Thoracic aorta (tissue), 2 donors: ENCODE measurements at places on chromosomes 1 and 21.

DNA sequence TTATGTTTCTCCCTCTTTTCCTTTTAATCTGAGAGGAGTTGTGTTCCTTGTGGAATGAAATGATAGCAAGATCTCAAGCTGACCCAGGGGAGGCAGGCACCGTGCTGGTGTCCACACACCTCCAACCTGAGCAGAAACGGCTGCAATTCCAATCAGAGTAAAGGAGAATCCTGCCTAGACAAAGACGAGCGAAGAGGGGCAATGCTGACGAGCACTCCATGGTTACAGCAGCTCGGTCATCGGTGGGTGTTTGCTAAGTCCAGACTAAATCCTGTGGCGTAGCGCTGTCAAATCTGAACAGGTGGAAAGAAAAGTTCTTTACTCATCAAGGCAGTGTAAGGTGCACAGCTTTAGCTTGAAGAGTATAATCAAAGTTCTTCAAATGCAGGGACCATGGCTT lies 74.8 kb downstream of the PLD5 start:
- H3K4me1 ChIP-seq: peaks cover 13% of the 10 kb centered on the region
- no peaks in the 10 kb centered on the region for H3K36me3 ChIP-seq
- H3K27me3 ChIP-seq: no peaks in the 10 kb centered on the region
- DNase-seq: no peak

- H3K4me1 ChIP-seq: peaks cover 19% of the 10 kb centered on the region
- H3K27me3 ChIP-seq: no peaks in the 10 kb centered on the region
- H3K4me3 ChIP-seq: peak overlapping the region; percentile 94
- H3K27ac ChIP-seq: peak overlapping the region; percentile 89
- DNase-seq: no peak
Measured at GRCh38 chr1:25821630-25822091, 1.9 kb downstream of the MTFR1L start.

GRCh38 chr1:189693140-189693539 lies 784.5 kb downstream of the BRINP3 start:
- no peak overlapping the region for H3K4me3 ChIP-seq
- H3K27me3 ChIP-seq: no peaks in the 10 kb centered on the region
- H3K36me3 ChIP-seq: no peaks in the 10 kb centered on the region
- H3K4me1 ChIP-seq: no peaks in the 10 kb centered on the region

DNA sequence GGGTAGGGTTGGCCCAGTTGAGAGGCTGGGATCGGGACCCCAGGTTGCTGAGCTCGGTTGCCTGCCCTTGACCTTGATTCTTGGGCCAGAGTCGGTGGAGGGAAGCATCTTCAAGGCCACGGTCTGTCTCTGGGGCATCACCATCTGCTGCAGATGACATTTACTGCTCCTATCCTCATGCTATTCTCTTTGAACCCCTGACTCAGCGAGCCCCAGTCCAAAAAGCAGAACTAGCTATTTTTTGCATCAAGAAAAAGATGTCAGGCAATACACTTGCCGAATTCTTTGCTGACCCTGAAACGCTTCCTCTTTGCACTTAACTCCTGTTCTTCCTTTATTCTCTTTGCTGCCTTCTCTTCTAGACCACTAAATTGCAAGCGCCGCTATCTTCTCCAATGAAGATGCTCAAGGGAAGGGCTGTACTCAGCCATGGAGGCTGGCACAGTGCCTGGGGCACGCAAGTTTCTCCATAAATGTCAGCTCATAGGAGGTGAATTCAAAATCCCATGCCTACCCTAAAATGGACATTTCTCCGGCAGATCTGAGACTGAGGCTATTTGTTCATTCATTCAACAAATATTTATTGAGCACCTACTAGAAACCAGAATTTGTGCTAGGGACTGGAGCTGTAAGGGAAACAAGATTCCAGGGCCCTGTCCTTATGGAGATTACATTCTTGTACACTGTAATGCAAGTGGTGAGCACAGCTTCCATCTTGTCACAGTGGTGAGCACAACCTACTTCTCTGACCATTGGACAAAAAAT lies 20.5 kb upstream of the CAPZB start:
- H3K27me3 ChIP-seq: peaks cover 3% of the 10 kb centered on the region
- peak overlapping the region; percentile 46 for H3K27ac ChIP-seq
- no peak for DNase-seq
- no peaks in the 10 kb centered on the region for H3K36me3 ChIP-seq
- no peak overlapping the region for H3K4me3 ChIP-seq

GRCh38 chr1:32801096-32801715 lies 16.0 kb downstream of the YARS1 start:
- peaks cover 32% of the 10 kb centered on the region for H3K36me3 ChIP-seq
- no peaks in the 10 kb centered on the region for H3K4me1 ChIP-seq
- H3K4me3 ChIP-seq: no peak overlapping the region
- no peaks in the 10 kb centered on the region for H3K27me3 ChIP-seq

GRCh38 chr1:207578796-207579435 lies 66.0 kb upstream of the CR1L start:
- no peaks in the 10 kb centered on the region for H3K4me1 ChIP-seq
- no peaks in the 10 kb centered on the region for H3K27me3 ChIP-seq
- no peak overlapping the region for H3K4me3 ChIP-seq
- H3K27ac ChIP-seq: no peak overlapping the region
- no peak for DNase-seq

DNA sequence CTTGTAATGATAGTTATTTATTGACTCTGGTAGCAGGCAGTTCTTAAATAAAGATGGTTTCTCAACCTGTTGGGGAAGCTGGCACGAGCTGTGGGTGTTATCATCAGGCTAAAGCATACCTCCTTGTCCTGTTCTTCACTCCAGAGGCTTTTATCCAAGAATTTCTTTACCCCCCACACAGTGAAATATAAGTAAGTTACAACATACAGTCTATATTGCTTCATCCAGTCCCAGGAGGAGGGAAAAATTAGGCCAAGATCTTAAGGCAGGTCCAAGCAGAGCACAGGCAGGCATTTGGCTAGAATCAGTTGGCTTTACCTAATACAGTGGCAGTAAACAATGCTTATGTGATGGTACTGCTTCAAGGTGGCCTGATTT lies 6.3 kb downstream of the TMEM81 start:
- no peaks in the 10 kb centered on the region for H3K27me3 ChIP-seq
- H3K36me3 ChIP-seq: no peaks in the 10 kb centered on the region
- H3K27ac ChIP-seq: no peak overlapping the region
- no peaks in the 10 kb centered on the region for H3K4me1 ChIP-seq

GRCh38 chr1:975896-976683 lies 5.8 kb downstream of the PERM1 start:
- H3K27me3 ChIP-seq: peaks cover 5% of the 10 kb centered on the region
- no peaks in the 10 kb centered on the region for H3K36me3 ChIP-seq
- no peak for DNase-seq
- H3K4me1 ChIP-seq: peaks cover 7% of the 10 kb centered on the region
- H3K27ac ChIP-seq: no peak overlapping the region

DNA sequence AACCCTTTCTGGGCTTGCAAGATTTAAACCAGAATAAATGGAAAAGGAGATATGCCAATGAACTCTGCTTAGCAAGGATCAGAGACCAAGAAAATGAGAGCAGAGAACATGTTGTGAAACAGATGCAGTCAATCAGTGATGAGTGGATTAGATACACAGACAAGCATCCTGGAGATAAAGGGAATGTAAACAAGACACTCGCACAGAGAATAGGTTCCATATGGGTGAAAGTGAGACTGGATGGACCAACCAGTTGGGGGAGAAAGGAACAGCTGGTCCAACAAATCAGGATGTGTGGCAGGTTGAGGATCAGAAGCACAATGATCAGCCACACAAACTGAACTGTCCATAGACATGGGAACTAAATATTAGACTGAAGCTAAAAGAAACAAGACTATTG lies 338.2 kb downstream of the ASTN1 start:
- H3K4me3 ChIP-seq: no peak overlapping the region
- no peak for DNase-seq
- H3K4me1 ChIP-seq: peaks cover 4% of the 10 kb centered on the region
- no peaks in the 10 kb centered on the region for H3K36me3 ChIP-seq
- no peaks in the 10 kb centered on the region for H3K27me3 ChIP-seq
- no peak overlapping the region for H3K27ac ChIP-seq
